CD4-positive, alpha-beta T cell treated with Interleukin-4 for 4 hours (primary cell): ENCODE measurements at places on chromosomes 5 and 9.

DNA sequence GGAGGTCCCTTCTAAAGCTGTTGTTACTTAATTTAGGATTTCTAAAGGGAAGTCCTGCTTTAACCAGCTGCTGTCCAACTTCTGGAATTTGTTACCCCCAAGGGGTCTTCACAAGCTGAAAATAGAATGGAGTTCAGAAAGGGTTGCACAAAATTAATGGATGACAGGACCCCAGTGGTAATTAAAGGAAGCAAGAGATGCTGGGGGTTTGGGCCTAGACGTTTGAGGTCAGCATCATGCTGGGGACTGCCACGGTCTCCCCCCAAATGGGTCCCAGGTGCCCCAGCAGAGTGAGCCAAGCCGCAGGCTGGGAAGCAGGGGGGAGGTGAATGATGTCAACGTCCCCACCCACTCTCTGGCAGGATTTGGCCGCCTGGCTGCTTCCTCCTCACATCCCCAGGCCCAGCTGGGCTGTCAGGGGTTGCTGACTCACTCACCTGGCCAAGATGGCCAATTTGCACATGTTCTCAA, 97.5 kb upstream of the ARAP3 start:
- DNase-seq, result no peak

GRCh38 chr5:111389390-111390082, 122.8 kb downstream of the STARD4 start:
- no peak for DNase-seq

GRCh38 chr9:3413984-3414383, 111.8 kb downstream of the RFX3 start:
- DNase-seq, result no peak

DNA sequence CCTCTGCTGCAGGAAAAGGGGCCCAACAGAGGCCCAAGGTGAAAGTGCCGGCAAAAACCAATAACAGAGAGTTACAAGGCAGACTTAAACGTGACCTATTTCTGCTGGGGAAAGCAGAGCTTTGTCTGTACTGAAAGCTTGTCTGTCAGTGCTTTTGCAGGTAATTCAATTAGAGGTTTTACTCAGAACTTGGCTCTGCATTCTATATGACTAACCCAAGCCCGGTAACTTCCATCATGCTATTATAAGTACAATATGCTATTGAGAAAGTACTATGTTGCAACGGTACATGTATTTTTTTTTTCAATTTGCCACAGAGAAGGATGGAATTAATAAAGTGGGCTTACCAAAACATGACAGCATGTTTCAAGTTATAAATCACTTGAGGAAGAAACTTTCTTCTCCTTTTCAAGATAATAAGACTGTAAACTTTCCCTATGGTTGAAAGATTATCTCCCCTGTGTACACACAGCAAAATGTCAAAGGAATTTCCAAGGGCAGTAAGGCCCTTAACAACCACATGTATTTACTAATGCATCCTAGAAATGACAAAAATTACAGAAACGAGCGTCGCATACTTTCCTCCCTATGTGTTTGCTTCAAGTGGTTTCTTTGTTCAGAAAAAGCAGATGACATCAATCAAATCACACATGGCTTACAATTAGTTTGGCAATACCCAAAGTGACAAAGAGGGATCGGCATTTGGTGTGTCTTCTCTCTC, 282.4 kb downstream of the EFNA5 start:
- peak; percentile 11 for DNase-seq

- DNase-seq, result no peak
Measured at GRCh38 chr5:56307714-56308333, 74.7 kb upstream of the ANKRD55 start.

GRCh38 chr5:76608833-76609232, 14.4 kb downstream of the F2RL2 start:
- no peak for DNase-seq

DNA sequence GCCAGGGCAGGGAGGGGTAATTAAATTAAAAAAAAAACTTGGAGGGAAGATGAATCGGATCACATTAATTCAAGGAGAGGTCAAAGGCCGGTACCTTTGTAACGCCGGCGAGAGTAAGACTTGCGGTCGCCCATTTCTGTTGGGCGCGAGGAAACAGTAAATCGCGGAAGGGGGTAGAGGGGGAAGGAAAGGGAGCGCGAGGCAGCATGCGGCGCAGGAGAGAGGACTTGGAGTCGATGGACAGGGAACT, 324 bp upstream of the RGMB start:
- DNase-seq, result no peak

GRCh38 chr5:72347801-72348308, 27.7 kb downstream of the PTCD2 start:
- no peak for DNase-seq

- no peak for DNase-seq
Measured at GRCh38 chr5:14707811-14708390, 43.4 kb downstream of the OTULIN start.

- DNase-seq, result no peak
Measured at GRCh38 chr9:34689512-34689911, 1.6 kb downstream of the CCL19 start.

- no peak for DNase-seq
Measured at GRCh38 chr5:171115519-171115918, 193.5 kb upstream of the TLX3 start.

GRCh38 chr9:34341659-34342295, 12.4 kb downstream of the NUDT2 start:
- no peak for DNase-seq

DNA sequence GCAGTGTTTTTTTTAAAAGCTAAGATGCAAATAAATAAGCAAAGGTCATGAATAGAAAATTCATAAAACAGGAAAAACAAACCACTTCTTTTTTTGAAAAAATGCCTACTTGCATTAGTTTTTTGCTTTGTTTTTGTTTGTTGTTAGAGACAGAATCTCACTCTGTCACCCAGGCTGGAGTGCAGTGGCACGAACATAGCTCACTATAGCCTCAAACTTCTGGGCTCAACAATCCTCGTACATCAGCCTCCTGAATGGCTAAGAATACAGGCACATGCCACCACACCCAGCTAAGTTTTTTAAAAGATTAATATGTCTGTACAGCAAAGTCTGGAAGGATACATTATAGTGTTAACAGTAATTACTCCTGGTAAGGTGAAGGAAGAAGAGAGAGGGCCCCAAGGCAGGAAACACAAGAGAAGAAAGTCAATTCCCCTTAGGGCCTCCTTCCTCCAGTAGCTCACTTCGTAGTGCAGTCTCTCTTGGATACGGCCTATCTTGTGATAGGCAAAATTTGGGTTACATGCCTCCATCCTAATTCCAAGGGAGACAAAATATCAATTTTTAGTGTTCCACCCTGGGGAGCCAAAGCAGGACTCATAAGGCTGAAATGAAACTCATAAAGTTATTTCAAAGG, 15.3 kb downstream of the FAM169A start:
- no peak for DNase-seq

- no peak for DNase-seq
Measured at GRCh38 chr9:133942206-133942975, 49.7 kb downstream of the VAV2 start.

DNA sequence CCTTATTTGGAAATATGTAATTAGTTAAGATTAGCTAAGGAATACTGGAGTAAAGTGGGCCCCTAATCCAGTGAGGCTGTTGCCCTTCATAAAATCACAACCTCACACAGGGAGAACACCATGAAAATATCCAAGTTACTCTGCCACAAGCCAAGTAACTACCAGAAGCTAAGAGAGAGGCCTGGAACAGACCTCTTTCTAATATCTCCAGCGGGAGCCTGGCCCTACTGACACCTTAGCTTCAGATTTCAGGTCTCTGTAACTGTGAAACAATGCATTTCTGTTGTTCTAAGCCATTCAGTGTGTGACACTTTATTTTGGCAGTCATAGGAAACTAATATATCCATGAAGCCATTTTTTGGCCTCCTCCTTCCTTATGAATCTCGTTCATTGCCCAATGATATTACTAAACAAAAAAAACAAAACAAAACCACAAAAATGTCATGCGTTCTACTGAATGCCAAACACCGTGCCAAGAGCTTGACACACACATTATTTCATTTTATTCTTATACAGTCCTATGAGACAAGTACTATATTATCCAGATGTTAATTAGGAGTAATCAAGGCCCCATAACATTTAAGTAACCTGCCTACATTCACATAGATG, 699.0 kb downstream of the MAT2B start:
- DNase-seq, result no peak

GRCh38 chr5:176407456-176408251, 8.7 kb downstream of the CLTB start:
- no peak for DNase-seq

DNA sequence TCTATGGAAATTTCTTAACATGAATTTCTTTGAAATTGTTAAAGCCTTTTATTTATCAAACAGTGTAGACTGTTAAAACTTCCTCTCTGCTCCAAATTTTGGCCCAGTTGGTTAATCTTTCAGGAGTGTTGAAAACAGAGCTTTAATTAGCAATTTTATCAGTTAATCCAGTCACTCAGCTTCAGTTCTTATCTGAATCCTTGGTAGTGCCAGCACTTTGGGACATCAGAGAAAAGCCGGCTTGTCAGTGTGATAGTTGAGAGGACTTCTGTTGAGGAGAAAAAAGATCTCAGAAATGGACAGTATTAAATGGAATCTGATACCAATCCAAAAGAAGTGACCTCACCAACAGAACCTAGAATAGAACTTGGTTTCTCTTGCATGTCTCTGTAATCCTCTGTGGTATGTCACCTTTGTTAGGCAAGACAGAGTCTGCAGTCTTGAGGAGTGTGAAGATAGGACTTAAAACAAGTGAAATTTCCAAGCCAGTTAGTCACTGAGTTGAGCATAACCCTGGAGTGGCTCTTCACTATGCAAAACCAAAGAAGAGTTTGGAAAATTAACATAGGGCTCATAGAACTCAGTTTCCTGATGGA, 251.8 kb downstream of the NNT start:
- DNase-seq, result no peak

- no peak for DNase-seq
Measured at GRCh38 chr9:133239533-133240090, 30.6 kb upstream of the OBP2B start.

GRCh38 chr5:127056896-127057295, 16.4 kb downstream of the C5orf63 start:
- DNase-seq, result no peak

GRCh38 chr5:57859626-57860025, 377.0 kb upstream of the ACTBL2 start:
- no peak for DNase-seq
